ENCODE measurements at places on chromosomes 6 and 20. TPM values are rescaled to one million over a fixed set of nuclear protein-coding genes. Genes with fewer than 3 reads are reported as not detected.

Gene SLC44A4
- total RNA-seq: not detected

DNA sequence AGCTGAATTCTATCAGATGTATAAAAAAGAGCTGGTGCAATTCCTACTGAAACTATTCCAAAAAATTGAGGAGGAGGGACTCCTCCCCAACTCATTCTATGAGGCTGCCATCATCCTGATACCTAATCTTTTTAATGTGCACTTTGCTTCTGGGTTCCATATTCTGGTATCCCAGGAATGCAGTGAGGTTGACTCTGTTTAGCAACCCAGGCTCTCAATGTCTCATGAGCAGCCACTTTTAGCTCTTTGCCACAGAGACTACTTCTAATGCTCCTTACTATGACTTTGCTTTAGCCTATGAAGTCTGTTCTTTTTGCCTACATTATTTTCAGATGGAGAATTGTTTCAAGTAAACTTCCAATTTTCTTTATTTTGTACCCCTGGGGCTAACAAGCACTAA, 185.5 kb upstream of the NRSN1 start:
- no peak for DNase-seq

GRCh38 chr6:130783416-130784107, 43.6 kb upstream of the SMLR1 start:
- DNase-seq: no peak

DNA sequence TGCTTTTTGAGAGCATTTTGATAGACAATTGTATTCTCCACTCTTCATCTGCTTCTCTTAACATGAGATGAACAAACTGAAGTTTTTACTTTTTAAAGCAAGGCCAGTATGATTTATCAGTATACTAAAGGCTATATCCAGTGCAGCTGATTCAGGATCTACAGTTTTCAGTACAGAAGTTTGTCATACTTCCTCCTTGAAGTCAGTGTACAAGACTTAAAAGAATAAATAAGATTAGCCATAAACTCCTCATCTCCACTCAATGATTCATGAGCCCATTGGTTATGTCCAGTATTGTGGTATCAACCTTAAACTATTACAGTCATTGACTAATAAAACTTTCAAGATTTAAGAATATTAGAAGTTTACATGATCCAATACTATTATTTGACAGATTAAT, 374.8 kb upstream of the EPHA7 start:
- no peak for DNase-seq

Data from H4 (cell line).